ENCODE measurements at places on chromosomes 6 and 20.

GRCh38 chr20:58585753-58586540 lies 65.1 kb upstream of the STX16 start:
- DNase-seq: no peak

GRCh38 chr20:57509665-57510237 lies 15.2 kb downstream of the CTCFL start:
- no peak for DNase-seq

- DNase-seq: no peak
Observed at GRCh38 chr20:63060057-63060991, 53.6 kb upstream of the BHLHE23 start.

DNA sequence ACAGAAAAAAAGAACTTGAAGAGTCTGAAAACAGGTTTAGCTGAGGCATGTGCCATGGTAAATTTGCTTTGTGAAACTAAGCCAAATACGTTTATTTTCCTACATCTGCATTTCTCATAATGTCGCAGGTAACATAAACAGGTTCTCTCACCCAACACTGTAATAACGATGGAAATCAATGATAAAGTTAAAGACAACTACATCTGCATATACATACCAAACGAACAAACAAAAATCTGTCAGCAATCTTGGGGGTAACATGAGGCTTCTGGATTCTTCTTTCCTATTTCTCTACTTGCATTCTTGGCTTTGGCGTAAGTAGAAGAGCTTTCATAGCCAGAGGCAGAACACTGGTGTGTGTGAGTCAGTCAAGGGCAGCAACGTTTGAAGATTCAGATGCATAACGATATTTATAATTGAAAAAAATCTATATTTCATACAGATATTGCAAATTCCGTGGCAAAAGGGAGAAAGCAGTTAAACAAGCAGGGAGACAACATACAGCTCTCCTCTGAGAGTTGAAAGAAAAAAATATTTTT lies 195.1 kb downstream of the EDN1 start:
- no peak for DNase-seq

DNA sequence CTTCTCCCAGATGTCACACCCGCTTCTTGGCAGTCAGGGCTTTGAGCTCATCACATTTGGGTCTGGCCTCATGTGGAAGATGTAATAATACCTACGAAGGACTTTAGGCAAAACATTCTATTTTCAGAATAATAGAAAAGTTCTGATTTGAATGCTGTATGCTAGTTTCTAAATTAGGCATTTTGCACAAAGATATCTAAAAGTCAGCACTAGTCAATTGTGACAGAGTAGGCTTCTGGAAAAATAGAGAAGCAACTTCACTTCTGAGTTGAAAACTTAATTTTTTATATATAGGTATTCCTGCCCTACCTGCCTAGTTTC lies 38.3 kb upstream of the CD2AP start:
- DNase-seq: no peak

Data from fibroblast of gingiva (primary cell).